ENCODE measurements at places on chromosomes 5 and 9. TPM values are rescaled to one million over a fixed set of nuclear protein-coding genes. Genes with fewer than 3 reads are reported as not detected.

Gene FOXD4L6
- not detected for polyA plus RNA-seq

Gene LEAP2
- polyA plus RNA-seq, result 30.5 TPM

Gene FXN
- polyA plus RNA-seq, result 27.3 TPM

Gene NOXA1
- polyA plus RNA-seq, result 13.9 TPM

Gene ALG2
- 48.3 TPM for polyA plus RNA-seq

Gene RLN2
- 0.70 TPM for polyA plus RNA-seq

Gene CARD9
- polyA plus RNA-seq, result 2.5 TPM

Gene DBN1
- 122 TPM for polyA plus RNA-seq

Gene FGFR4
- 75.6 TPM for polyA plus RNA-seq

Gene SV2C
- 0.04 TPM for polyA plus RNA-seq

Gene IFNA2
- polyA plus RNA-seq, result not detected

Gene SRA1
- polyA plus RNA-seq, result 66.6 TPM

Gene KLF9
- 5.3 TPM for polyA plus RNA-seq

Gene POLK
- polyA plus RNA-seq, result 9.0 TPM

Gene TICAM2
- 2.5 TPM for polyA plus RNA-seq
